MV-4-11 (cell line): ENCODE measurements at places on chromosomes 2 and 18.

DNA sequence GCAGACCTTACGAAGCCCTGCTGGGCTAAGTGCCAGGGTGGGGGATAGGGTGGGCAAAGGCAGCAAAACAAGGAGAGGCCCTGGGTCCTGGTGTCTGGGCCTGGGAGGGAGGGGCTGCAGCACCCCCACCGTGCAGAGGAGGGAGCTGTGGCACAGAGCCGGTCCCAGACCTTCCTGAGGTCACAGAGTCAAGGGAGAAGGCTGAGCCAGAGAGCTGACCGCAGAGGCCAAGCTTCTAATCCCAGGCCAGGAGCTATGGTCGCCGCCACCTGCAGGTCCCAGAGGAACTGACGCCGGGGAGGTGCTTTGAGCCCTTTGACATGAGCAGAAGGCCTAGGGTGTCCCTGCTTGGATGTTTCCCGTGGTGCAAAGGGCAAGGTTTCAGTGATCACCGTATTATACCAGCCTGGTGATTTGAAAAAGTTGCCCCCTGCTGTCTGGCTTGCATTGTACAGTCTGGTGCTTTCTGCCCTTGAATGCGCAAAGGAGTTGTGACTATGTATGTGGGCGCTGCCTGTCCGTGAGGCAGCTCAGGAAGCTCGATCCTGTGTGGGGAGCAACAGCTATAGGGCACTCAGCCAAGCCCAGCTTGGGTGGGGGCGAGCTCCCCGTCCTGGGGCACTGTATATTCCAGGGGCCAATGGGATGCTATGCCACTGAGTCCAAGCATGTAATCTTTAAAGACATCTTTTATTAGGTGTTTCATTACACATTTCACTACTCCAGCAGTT lies 44.3 kb downstream of the EDAR start:
- no peak for DNase-seq

- DNase-seq, result peak; percentile 75
These were observed 25.2 kb downstream of the TOGARAM2 start for GRCh38 chr2:29006092-29006979.

- no peak for DNase-seq
These were observed 1669.6 kb upstream of the CELF4 start for GRCh38 chr18:39235118-39235719.

DNA sequence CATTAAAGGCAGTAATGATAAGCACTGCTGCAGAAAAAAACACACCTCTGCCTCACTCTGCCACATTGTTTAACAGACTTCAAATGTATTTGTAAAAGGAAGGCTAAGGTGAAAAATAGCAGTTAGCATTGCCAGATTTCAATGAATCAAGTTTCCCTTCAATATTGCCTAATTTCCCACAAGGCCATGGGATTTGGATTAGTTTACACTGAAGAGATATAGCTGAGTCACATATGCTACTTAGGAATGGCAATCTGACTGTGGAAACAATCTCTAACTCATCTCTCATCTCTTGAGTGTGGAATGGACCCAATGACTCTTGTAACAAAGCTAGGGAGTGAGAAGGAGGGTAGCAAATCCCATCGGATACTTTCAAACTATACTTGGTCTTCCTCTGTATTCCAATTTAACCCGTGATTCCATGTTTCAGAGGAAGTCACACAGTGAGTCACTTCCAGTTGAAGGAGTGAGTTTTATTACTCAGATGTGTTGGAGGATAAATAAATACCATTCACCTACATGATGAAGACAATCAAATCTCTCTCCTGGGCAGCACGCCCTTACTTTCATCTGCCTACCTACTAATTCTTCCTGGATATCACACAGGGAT lies 5.1 kb downstream of the B4GALT6 start:
- DNase-seq, result peak; percentile 20

- DNase-seq, result peak; percentile 17
These were observed 153.4 kb downstream of the GPD2 start for GRCh38 chr2:156589381-156590079.

- DNase-seq, result no peak
These were observed 118.4 kb downstream of the ZNF407 start for GRCh38 chr18:74715865-74716712.

DNA sequence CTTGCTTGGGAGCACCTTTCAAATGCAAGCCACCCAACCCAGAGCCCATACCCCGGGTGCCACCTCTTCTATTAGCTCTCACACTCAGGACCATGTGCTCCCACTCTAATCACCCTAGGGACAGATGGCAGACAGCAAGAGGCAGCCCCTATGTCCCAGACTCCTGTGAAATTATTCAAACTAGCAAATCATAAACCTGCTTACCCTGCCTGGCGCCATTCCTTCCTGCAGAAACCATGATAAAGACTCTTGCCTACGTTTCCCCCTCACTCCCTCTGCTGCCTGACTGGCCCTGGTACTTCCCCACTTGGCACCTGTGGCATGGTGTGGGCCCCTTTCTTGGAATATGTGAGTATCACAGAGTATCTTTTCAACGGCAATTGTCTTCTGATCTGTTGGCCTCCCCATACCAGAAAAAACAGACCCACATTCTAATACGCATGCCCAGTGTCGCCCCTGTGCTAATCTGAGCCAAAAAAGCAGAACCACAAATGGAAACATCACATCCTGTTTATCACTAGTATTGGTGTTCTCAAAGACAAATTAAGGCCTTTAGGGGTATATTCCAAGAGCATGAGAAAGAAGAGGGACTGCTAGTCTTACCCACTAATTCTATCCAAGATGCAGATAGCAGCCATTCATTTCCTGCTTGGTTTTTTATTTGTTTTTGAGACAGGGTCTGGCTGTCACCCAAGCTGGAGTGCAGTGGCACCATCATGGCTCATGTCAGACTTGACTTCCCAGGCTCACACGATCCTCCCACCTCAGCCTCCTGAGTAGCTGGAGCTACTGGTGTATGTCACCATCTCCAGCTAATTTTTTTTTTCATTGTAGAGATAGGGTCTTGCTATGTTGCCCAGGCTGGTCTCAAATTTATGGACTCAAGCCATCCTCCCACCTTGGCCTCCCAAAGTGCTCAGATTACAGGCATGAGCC lies 44.1 kb upstream of the TTC39C start:
- peak; percentile 58 for DNase-seq

DNA sequence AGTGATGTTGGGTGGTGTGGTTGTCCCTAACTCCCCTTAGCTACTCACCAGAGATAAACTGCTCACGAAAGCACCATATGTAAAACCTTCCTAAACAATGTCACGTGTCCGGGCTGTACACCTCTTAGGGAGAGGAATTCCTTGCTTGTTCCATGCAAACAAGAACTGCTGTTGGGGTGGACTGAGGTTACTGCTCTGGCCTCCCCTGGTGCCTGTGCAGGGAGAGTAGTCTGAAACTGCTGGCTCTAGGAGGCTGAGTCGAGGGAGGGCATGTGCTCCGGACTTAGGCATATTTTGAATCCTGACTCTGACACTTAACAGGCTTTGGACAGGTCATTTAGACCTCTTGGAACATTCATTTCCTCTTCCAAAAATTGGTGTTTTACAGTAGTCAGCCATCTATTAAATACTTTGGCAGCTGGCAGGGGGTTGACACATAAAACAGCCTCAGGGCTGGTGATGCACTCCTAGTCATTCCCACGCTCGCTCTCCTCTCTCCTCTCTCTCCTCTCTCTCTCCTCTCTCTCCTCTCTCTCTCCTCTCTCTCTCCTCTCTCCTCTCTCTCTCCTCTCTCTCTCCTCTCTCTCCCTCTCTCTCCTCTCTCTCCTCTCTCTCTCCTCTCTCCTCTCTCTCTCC lies 10.6 kb downstream of the THNSL2 start:
- DNase-seq, result no peak

- no peak for DNase-seq
These were observed 437.0 kb downstream of the THSD7B start for GRCh38 chr2:137202318-137202717.

DNA sequence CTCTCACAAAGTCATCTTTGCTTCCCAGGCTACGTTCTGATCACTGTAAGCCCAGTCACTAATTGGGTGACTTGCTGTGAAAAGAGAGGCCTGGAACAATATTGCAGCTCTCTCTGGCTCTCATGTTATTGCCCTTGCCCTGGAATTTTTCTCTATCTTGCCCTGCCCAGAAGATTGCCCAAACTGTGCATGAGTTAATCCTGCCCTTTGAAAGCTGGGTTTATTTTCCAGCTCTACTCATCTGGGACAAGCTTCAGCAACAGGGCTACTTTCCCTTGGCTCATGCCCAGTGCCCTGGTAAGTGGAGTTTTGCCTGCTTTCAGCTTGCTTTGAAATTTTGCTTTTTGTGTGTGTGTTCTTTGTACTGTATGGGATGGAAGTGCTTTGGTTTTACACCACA lies 6.9 kb upstream of the EHBP1 start:
- no peak for DNase-seq

DNA sequence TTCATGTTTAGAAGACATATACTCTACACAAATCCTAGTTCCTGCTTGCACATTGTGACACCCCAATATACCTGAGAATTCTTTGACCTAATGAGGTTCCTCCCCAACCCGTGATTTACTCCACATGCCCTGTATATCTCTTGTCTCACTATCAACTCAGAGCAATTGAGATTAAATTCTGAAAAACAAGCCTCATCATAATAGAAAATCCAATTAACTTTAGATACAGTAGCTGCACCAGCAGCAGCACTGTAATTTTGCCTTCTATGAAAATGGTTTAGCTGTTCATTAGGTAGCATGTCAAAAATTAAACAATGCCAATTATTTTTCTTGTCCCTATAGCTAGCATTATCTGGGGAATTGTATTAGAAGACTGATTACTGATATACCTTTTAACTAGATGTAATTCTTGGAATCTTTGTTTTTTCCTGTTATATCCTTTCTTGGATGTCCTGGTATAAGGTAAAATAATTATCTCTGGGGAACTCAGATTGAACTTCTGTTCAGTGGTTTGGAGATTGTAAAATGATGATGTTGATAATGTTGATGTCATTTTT lies 218.9 kb upstream of the TANK start:
- no peak for DNase-seq

DNA sequence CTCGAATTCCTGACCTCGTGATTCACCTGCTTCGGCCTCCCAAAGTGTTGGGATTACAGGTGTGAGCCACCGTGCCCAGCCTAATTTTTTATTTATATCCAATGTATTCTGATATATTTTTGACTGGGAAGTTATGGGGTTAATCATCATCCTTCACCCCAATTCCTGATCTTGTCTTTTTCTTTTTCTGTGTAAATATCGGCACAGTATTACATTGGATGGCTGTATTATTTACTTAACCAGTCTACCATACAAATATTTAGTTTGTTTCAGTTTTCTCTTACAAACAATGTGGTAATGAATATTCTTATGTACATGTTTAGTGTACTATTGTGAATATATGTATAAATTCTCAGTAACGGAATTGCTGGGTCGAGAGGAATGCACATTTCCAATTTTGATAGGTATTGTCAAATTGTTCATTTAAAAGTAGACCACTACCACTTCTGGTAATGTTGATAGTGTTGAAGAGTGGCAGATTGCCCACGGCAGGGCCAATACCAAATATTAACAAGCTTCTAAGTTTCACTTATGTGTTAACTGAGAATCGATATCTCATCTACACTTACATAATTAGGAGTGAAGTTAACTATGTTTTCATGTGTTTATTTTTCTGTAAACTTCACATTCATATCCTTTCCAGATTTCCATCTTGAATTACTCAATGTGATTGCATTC lies 196.7 kb downstream of the ALPK2 start:
- no peak for DNase-seq

- DNase-seq, result no peak
These were observed 23.2 kb downstream of the CTIF start for GRCh38 chr18:48562075-48562474.

GRCh38 chr2:102051692-102052277 lies 60.0 kb downstream of the IL1R2 start:
- DNase-seq, result no peak

DNA sequence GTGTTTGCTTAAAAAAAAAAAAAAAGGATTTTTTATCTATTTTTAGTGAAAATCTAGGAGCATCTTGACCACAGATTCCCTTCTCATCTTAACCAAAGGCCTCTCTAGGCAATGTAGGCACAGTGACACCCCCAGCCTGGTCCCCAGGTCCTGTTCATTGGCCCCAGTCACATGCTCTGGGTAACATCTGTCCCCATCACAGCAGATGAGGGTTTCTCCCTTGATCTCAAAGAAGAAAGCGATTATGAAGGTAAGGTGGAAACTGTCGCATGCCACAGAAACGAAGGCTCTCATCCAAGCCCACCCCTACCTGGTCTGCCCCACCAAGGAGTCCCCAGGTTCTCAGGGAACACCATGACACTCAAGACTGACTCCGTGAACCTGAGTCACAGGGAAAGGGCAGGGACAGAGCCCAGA lies 4.7 kb downstream of the HS6ST1 start:
- no peak for DNase-seq

GRCh38 chr2:85886590-85886989 lies 2.2 kb downstream of the ST3GAL5 start:
- DNase-seq, result peak; percentile 88

DNA sequence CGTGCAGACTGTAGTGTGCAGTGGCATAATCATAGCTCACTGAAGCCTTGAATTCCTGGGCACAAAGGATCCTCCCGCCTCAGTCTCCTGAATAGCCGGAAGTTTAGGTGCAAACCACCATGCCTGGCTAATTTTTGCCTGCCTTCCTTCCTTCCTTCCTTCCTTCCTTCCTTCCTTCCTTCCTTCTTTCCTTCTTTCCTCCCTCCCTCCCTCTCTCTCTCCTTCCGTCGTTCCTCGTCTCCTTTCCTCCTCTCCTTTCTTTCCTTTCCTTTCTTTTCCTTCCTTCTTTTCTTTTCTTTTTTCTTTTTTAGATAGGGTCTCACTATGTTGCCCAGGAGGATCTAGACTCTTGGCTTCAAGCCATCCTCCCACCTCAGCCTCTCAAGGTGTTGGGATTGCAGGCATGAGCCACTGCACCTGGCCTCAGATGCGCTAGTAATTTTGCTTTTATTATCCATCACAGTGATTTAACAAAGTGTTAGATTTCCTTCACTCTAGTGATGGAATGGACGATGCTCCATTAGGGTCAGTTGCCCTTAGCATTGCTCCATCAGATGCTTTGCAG lies 6.6 kb upstream of the ANKRD29 start:
- no peak for DNase-seq

DNA sequence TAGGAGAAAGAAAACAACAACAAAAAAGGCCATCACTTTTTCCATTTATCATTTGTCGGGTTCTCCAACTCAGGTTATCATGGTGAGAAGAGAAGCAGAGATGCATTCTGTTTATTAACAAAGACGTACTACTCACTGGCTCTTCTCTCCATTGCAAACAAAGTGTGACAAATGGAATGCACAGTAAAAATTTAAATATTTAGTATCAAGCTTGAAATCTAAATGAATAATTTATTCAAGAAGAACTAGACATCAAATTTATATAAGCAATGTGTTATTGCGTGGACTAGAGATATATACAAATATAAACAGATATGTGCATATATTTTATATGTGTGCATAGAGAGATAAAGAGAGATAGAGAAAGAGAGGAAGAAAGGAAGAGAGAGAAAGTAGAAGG lies 236.5 kb downstream of the DSEL start:
- DNase-seq, result no peak

GRCh38 chr2:151862700-151863099 lies 34.5 kb upstream of the ARL5A start:
- no peak for DNase-seq

DNA sequence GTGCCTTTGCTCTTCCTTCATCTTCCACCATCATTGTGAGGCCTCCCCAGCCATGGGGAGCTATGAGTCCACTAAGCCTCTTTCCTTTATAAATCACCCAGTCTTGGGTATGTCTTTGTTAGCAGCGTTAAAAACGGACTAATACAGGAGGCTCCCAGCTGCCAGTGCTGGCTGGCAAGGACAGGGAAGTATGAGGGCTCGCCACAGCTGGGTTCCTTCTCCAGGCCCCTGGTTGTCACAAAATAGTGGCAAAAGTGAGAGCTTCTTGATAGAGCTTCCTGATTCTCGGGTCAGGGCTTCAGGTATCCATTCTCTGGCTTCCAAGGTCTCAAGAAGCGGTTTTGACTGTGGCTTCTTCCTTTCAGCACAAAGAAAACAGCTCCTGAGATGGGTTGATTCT lies 85.0 kb downstream of the ZNF516 start:
- DNase-seq, result peak; percentile 19
